ENCODE measurements at places on chromosomes 3 and 15.

GRCh38 chr3:113231827-113232253 is 20.5 kb downstream of the BOC start:
- DNase-seq = no peak

GRCh38 chr3:42501321-42501680 is 1.1 kb upstream of the VIPR1 start:
- peak; percentile 34 for DNase-seq

DNA sequence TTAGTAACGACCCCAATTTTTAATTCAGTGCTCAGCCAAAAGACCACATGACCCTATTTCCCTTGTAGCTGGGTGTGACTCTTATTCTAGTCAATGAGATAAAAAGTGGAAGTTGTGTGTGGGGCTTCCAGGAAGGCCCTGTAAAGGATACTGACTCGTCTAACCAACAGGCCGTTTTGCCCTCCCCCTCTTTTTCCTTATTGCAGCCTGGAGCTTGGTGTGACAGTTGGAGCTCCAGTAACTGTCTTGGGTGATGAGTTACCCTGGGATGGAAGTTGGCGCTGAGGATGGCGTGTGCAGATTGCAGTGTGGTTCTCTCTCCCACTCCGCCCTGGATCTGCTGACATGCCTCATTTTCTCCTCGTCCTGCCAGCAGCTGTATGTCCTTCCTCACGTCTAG is 209.3 kb upstream of the PROK2 start:
- no peak for DNase-seq

GRCh38 chr15:81723113-81723651 is 322.6 kb downstream of the MEX3B start:
- DNase-seq = no peak

GRCh38 chr15:72116731-72117485 is 1.0 kb downstream of the MYO9A start:
- DNase-seq = peak; percentile 57

DNA sequence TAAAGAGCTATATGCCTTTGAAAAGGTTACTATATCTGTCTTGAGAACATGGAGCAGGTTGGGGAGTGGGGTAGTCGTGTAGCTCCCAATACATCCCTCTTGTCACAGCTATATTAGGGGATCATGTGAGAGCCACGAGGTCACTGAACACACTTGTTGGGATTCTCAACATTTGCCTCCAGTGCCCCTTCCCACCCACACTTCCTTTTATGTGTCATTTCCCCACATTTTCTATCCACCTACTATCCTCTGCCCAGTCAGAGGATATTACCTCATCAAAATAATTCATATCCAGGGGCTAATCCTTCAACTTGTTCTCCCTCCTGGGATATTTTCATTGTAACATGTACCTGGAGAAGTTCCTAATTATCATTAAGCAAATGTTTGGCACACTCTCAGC is 85.0 kb downstream of the CYP19A1 start:
- DNase-seq = no peak

All from erythroblast (primary cell).